Motor neuron (in vitro differentiated cells): ENCODE measurements at places on chromosomes 5 and 9.

DNA sequence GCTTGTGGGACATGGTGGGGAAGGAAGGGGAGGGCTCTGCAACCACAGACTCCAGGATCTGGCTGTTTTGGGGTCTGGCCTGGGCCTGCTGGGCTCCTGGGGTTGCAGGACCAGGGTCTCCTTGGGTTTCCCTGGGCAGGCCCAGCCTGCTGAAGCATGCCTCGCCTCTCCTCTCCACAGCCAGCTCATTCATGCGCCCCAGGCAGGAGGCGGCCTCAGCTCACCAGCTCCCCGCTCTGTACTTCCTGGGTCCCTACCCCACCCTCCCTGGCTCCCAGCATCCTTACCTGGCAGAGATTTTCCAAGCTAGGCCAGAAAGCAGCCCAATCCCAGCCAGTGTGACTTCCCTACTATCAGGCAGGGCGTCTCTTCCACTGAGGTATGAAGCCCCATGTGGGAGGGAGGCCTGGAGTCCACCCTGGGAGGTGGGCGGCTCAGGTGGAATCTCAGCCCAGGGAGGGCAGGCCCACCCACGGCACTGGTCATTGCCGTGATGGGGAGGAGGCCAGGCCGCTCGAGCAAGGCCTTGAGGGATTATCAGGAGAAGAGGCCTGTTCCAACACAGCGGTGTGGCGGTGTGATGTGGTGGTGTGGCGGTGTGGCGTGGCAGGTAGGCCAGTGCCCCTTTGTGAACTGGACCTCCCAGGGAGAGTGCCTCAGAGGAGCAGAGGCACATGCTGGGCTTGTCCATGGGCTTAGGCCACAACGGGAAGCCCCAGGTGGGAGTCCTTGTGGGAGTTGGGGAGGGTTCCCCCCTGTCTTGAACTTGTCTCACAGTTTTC is 103.4 kb downstream of the DAB2IP start:
- ATAC-seq, result no peak

GRCh38 chr5:154202379-154203260 is 12.1 kb downstream of the GALNT10 start:
- peak; percentile 26 for ATAC-seq

DNA sequence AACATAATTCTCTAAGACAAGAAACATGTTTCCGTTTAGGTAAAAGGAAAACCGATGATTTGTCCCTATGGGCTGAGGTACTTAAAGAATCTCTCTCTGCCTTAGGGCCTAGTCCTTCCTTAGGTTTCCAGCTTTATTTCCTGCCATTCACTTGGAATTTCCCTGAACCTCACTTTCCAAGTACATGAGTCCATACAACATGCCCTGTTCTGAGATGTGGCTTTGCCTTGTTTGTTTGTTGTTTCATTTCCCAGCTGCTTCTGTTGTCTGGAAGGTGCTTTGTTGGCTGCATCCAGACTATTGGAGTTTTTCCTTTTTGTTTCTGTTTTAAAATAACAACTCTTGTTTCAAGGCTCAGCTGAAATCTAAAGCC is 95.2 kb downstream of the ALDH1A1 start:
- no peak for ATAC-seq

DNA sequence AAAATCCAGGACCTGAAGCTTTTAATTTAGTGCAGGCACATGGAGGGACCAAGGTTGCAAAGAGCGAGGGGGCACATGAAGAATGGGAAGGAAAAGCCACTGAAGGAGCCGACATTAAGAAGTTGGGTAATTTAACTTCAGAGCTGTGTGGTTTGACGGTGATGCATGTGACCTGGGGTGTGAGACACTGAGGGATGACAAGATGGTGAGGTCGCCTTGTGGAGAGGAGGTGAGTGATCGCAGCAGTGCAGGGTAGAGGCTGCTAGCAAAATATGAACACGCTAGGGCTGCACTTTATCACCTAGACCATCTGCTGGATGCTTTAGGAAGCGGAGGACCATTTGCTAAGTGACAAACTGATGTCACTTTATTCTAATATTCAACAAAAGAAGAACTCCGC is 339.0 kb upstream of the KIF2A start:
- no peak for ATAC-seq

DNA sequence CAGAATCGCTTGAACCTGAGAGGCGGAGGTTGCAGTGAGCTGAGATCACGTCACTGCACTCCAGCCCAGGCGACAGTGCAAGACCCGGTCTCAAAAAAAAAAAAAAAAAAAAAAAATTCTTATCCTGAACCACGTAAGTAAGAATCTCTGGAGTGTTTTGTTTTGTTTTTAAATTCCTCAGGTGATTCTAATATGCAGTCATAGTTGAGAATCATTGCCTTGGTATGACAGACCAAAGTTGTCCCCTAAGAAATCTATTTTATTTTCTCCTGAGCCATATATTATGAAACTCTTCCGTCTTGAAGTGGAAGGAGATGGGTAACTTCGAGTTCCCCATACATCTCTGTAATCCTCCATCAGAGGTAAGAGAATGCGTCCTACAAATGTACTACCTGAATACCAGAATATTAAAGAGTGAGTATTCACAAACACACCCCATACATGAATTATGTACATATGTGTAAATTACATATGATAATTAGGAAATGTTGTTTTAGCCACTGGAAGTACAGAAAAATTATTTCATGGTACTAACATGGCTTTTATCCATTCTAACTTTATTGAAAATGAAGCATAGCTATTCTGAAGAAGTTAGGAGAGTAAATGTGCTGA is 26.7 kb upstream of the SVEP1 start:
- no peak for ATAC-seq

GRCh38 chr9:17614903-17615302 is 36.0 kb downstream of the SH3GL2 start:
- ATAC-seq, result no peak

DNA sequence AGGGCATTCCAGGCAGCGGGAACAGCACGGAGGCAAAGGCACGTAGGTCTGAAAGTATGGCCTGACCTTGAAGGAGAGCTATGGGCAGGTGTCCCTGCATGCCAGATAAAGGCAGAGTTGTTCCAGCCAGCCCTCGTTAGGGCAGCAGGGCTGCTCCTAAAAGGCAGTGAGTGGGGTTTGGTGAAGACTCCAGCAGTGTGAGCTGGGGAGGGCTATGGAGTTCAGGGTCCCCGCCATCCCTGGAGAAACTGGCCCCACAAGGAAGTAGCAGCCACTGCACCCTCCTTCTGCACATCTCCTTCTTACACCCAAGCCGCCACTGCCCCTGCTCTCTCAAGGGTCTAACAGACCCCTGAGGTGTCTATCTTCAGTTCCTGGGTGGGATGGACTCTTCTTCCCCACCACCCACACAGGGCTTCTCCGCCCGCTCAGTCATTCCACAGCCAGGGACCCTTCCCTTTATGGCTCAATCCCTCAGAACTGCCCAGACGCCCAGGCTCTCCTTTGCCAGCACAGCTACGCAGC is 1.4 kb downstream of the AKNA start:
- no peak for ATAC-seq

GRCh38 chr5:77844623-77845323 is 68.6 kb upstream of the TBCA start:
- ATAC-seq, result no peak

- ATAC-seq, result no peak
Observed at GRCh38 chr5:11084111-11084510, 323.1 kb upstream of the DAP start.

GRCh38 chr9:137606734-137607138 is 1.2 kb downstream of the ARRDC1 start:
- ATAC-seq, result no peak

DNA sequence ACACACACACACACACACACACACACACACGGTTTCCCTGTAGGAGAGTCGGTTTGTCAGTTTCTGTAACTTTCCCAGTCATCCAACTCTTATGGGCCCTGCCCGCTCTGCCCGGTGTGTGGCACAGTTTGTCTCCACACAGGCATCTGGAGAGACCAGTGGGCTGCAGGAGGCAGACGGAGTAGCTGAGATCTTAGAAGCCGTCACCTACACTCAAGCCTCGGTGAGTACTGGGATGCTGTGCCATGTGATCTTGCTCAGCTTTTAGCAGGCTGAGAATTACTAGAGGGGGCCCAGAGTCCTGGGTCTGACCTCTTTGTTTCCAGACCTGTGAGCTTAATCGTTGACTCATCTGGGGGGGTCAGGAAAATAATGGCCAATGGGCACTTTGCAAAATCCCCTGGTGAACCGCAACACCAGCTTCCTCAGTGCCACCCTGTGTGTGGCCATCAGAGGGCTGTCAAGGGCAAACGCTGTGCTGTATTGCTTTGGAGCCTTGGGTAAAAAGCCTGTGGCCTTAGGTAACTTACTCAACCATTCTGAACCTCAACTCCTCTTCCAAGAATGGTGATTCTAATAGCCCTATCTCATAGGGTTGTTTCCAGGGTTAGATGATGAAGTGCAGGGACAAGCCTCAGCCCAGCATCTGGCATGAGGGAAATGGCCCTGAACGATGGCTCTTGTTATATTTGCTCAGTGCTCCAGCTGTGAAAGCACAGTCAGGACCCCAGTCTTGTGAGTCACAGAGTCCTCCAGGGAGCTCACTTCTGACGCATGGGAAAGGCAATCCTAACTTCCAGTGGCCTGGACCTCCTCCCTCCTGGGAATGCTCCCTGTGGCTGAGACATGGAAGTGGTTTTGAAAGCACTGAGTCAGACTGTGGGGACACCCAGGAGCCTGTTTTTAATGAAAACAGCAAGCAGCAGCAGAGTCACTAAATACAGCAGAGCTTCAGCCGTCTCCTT is 45.6 kb downstream of the COL15A1 start:
- ATAC-seq, result peak; percentile 91

GRCh38 chr5:77991084-77991483 is 214.9 kb upstream of the TBCA start:
- ATAC-seq, result no peak

DNA sequence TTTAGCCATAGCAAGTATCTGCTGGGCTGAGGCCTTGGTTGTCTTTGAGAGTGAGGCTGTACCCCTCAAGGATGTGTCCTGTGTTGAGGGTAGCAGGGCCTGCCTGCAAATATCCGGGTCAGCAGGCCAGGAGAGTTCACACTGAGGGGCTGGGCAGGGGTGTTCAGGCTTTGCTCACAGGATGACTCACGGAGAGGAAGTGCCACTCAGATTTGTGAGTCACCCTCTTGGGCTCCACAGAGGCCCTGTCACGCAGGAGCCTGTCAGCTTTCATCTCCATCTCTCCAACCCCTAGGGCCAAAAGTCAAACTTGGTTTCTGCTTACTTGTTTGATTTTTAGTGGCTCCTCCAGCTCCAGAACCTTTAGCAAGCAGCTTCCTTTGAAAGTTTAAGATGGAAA is 211.5 kb downstream of the SEC61B start:
- peak; percentile 100 for ATAC-seq

DNA sequence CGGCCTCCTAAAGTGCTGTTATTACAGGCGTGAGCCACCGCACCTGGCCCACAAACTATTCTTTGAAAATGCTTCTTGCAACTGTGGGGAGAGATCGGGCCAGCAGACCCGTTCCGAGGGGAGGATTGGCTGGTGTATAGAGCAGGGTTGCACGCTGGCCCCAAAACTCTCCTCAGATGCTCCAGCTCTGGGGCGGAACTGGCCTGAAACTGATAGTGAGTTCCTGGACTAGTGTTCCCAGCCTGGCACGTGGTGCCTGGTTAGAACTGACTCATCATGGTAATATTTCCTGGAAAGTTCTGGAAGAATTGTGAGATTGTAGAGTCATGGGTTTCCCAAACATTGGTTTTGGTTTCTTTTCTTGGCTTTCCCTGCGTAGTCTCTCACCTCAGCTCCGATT is 120.5 kb downstream of the FBXL7 start:
- ATAC-seq, result peak; percentile 93

GRCh38 chr9:16543686-16544085 is 326.8 kb downstream of the BNC2 start:
- ATAC-seq, result no peak

DNA sequence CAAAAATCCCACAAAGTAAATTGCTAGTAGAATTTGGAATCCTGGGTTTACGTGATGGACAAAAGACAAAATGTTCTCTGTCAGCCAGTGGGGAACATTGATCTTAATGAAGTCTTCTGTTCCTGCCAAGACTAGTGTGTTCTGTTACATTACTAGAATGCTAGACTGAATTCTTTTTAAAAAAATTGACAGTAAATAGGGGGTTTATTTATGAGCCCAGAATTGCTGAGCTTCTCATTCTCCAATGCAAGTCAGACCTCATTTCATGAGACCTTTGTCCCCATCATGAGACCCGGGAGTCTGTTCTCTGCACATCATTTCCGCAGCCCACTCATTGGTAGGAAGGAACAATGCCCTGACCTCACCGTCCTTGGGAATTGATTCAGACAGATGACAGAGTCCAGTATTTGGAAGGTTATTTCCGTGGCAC is 173.8 kb upstream of the OTULINL start:
- peak; percentile 76 for ATAC-seq

GRCh38 chr9:133429641-133430161 is 7.5 kb downstream of the ADAMTS13 start:
- peak; percentile 35 for ATAC-seq

DNA sequence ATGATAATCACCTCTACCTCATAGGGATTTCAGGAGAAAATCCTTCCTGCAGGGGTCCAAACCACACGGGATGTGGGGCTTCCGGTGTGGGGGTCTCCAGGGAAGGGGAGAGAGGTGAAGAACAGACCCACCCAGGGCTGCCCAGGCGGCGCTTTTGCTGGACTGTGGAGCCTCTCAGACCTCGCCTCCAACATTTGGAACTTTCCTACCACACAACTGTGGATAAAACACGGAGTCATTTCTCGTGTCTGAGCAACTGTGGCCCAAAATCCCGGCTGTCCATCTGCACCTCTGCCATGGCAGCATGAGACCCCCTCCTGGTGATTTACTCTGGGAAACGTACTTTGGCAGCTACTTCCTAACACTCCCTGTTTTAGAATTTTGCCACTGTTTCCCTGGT is 307.8 kb upstream of the IRX4 start:
- no peak for ATAC-seq

- ATAC-seq, result no peak
Observed at GRCh38 chr5:53590759-53591158, 30.3 kb downstream of the NDUFS4 start.

GRCh38 chr5:57054671-57055070 is 102.7 kb upstream of the MIER3 start:
- no peak for ATAC-seq

- ATAC-seq, result no peak
Observed at GRCh38 chr5:90640484-90641059, 82.0 kb downstream of the ADGRV1 start.

DNA sequence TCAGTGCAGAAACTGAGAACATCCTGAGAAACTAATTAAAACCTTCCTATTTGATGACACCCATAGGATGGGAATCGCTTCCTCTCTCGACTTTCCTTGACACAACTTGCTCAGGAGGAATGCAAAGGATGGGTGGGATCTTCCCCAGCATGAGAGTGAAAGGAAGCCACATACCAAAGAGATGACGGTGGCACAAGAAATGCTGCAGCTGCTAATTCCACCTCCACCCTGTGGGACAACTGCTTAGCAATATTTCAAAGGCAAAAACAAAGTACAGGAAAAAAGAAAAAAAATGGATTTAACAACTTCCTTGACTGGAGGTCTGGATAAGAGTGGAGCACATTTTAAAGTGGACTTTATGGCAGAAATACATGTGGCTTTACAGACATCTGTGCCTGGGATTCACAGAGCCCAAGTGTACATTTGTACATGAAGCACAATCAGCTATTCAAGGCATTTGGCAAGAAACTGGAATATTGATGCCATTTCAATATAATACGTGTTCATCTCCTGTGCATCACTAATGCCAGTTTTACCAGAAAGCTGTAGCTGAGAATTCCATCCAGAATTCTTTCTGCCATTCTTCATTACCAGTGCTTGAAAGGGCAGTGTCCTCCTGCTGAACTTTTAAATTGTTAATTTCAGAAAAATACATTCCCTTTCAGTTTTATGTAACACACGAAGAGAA is 359.2 kb upstream of the ACTBL2 start:
- ATAC-seq, result peak; percentile 85
